ENCODE measurements at places on chromosomes 4 and X.

DNA sequence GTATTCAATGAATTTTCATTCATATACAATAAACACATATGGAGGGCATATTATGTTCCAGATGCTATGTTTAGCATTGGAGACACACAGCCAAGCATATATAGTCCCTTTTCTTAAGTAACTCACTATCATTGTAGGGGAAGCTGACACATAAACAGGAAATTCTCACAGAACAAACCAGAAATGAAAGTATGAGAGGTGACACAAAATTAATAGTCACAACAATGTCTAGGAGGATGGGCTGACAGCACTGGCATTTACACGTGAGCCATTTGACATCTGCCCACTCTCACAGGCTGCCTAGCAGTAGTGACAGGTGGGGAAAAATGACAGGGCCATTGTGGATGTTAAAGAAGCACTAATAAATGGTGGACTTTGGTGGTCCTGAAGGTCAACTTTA lies 2.6 kb upstream of the CNOT6L start:
- no peak for DNase-seq

GRCh38 chrX:3440981-3441380 lies 94.5 kb upstream of the MXRA5 start:
- no peak for DNase-seq

DNA sequence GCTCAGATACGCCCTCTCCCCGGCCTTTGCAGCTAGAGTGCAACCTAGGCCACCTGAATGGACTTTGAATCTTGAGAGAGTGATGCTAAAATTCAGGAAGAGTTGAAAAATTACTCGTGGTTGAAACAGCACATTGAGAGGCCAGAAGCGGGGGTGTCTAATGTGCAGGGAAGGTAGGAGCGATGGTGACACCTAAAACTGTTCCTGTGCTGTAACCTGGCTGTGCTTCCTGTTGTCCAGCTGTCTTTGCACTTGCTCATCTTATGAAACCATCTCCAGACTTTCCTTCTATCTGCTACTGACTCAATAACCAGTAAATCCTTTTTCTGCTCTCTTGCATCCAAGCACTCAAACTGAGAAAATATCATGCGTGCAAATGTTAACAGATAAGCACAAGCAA lies 106.4 kb upstream of the RPS6KA3 start:
- no peak for DNase-seq

- DNase-seq, result no peak
These were observed 18.7 kb downstream of the DCHS2 start for GRCh38 chr4:154472858-154473257.
